Stimulated activated CD8-positive, alpha-beta memory T cell treated with anti-CD3 and anti-CD28 coated beads, Interleukin-4, amount 100 ng/mL, for 48 hours (primary cell): ENCODE measurements at places on chromosomes 4 and X.

GRCh38 chrX:146243041-146243440, 425.4 kb downstream of the SLITRK2 start:
- DNase-seq = no peak

DNA sequence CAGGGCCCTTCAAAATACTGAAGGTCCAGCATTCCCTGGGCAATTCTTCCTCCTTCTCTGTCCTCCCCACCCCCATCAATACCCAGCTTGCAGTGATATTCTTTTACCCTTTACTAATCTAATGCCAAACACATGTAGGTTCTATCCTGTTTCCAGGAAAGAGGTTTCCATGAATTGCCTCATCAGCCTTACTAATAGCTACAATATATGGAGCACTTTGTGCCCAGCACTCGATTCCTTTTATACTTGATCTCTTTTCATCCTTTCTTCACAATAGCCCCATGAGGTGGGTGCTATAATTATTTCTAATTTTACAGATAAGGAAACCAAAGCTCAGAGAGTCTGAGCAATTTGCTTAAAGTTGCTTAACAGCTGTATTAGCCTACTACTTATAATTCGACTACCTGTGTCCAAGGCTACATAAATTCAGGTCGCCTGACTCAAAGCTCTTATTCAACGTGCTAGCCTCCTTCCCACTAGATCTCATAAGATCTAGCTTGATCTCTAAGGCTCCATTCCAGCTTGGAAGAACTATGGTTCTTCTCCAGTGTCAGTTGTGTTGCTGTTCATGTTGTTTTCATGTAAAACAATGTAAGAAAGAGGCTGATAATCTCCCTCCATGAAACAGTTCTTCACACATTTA, 229.6 kb upstream of the PGRMC2 start:
- DNase-seq = no peak

- DNase-seq = no peak
Observed at GRCh38 chrX:39890807-39891206, 207.0 kb downstream of the BCOR start.

DNA sequence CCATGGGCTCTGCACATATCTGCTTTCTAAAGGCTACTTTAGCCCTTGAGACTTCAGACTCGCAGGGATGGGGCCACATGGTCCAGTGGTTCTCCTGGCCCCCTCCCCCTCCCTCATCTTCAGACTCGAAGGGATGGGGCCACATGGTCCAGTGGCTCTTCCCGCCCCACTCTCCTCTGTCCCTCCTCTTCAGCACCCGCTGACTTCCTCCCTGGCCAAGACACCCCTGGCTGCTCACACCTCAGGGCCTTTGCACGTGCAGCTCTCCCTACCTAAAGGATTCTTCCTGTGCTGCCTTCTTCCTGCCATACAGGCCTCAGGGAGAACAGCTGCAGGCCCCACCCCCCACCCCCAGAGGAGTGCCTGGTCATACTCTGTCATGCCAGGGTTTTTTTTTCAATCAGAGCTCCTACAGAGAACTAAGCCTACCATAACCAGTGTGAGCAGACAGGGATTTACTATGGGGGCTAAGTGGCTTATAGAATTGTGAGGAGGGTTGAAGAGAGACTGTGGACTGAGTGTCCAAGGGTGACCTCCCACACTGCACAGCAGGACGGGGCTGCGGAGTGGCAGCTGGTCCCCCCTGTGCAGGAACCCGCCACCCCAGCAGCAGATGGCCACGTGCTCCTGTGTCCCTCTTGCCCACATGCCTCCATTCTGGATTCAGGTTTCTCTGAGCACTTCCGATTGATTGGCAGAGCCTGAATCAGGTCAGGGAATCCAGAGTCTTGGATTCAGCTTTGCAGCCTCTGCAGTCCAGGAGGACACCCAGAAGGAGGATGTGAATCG, 6.1 kb upstream of the SPON2 start:
- DNase-seq = no peak

- no peak for DNase-seq
Observed at GRCh38 chr4:155017426-155017825, 191.0 kb upstream of the NPY2R start.

GRCh38 chr4:145736241-145736831, 56.4 kb downstream of the C4orf51 start:
- DNase-seq = no peak
